ENCODE measurements at places on chromosomes 12 and 14.

GRCh38 chr12:121953695-121954094 is 35.3 kb downstream of the CFAP251 start:
- DNase-seq = no peak

- DNase-seq = peak; percentile 96
These were observed 43.1 kb downstream of the SOX5 start for GRCh38 chr12:23906329-23906728.

- peak; percentile 42 for DNase-seq
These were observed 256.5 kb upstream of the NPAS3 start for GRCh38 chr14:32682214-32682613.

DNA sequence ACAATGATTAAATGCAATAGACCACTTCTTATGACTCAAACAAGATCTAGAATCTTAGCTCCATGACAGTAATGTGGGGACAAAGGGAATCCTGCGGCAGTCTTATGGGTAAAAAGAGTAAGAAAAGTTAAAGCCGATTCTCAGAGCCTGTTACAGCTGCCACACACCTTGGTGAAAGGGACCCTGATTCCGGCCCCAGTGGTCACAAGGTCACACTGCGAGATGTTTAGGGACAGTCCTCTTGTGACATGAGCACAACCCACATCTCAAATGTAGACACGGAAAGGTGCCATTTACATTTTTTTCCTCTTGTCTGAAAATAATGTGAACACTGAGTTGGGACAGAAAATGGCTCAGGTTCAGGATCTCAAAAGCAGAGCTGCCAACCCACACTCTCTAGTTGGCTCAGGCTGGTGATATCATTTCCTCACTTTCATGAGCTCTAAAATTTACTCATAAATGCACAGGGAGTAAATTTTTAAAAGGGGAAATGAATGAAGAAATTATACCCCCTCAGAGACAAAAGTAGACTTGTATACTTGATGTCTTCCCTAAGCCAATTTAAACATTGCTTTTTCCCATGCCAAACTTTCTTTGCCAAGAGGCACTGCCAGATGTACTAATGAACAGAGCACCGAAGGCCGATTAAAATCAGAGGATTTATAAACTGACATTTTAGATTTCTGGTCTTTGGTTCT is 113.1 kb upstream of the OVCH1 start:
- peak; percentile 39 for DNase-seq

DNA sequence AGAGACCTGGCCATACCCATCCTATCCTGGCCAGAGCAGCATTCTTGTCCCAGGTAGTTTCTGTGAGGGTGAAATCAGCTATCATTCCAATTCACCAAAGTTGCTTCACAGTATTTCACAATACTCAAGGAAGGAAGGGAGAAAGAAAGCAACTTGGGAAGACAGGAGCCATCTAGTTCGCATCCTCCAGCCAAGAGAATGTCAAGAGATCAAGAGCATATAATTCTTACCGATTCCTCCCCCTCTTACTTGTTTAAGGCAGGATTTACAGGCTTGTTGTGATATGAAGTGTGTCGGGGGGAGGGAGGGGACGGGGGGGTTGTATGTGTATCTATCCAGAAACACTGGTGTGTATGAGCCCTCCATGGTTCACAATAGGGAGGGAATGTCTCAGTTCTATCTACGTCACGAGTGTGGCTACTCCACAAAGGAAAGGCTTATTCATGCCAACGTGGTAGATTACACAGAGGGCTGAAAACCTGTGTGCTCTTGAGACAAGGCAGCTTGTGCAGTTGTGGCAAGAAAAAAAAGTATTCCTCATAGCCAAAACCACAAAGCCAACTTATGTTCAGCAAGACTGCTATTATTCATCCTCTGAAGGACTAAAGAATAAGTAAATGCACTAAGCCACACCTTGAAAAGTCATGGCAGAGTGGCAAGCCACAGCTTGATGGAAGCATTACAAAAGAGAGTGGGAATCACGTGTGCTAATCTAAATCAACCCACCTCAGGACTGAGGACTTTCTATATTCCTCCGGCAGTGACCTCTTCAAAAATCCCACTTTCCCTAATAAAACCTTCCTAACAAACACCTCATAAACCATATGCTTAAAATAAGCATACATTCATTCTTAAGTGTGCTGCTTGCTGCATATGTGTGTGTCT is 35.0 kb downstream of the CORO1C start:
- peak; percentile 98 for DNase-seq

DNA sequence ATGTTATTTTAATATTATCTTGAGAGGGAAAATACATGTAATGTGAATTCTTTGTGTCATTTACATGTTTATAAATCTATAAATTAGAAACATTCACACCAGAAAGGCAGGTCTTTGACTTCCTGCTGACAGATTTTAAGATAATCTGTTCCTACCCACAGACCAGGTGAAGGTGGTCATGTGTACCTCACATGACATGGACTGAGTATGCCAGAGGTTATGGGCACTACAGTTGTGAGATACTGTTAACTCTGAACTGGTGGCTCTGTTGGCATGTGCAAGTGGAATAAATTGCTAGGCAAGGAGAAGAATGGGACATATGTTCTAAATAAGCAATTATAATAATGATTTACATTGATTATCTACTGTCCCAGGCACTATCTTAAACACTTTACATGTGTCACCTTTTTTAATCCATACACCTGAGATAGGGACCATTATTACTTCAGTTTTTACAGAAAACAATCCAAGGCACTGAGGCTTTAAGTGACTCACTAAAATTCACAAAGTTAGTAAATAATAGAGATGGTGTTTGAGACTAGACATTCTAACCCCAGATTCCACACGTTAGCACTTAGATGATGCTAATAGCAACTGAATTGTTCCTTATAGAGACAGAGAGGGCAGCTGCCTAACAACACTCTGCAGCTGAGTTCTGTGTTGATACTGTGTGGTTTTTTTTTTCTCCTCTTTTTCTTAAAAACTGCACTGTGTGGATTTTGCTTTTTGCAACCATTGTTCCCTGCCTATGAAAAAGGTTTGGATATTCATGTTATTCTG is 23.8 kb downstream of the SLC16A7 start:
- no peak for DNase-seq

GRCh38 chr14:104350463-104351185 is 212.2 kb downstream of the KIF26A start:
- DNase-seq = no peak

GRCh38 chr12:45284096-45284901 is 68.4 kb downstream of the ANO6 start:
- peak; percentile 78 for DNase-seq

DNA sequence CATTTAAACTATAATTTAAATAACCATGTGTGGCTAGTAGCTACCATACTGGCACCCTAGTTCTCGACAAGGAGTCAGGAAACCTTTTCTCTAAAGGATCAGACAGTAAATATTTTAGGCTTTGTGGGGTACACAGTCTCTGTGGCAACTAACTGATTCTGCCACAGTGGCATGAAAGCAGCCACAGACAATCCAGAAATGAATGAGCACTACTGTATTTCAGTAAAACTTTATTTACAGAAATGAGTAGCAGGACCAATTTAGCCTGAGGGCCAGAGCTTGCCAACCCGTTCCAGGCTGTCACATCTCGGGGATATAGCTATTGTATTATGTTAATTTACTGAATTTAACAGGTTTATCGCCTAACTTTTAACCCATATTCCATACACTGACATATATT is 278.7 kb downstream of the ITPR2 start:
- DNase-seq = no peak

- DNase-seq = no peak
These were observed 1.7 kb downstream of the TUBA1B start for GRCh38 chr12:49129332-49130150.

GRCh38 chr14:99654235-99654985 is 9.5 kb downstream of the HHIPL1 start:
- DNase-seq = peak; percentile 88

- no peak for DNase-seq
These were observed 158.9 kb upstream of the AMIGO2 start for GRCh38 chr12:47238669-47239114.

DNA sequence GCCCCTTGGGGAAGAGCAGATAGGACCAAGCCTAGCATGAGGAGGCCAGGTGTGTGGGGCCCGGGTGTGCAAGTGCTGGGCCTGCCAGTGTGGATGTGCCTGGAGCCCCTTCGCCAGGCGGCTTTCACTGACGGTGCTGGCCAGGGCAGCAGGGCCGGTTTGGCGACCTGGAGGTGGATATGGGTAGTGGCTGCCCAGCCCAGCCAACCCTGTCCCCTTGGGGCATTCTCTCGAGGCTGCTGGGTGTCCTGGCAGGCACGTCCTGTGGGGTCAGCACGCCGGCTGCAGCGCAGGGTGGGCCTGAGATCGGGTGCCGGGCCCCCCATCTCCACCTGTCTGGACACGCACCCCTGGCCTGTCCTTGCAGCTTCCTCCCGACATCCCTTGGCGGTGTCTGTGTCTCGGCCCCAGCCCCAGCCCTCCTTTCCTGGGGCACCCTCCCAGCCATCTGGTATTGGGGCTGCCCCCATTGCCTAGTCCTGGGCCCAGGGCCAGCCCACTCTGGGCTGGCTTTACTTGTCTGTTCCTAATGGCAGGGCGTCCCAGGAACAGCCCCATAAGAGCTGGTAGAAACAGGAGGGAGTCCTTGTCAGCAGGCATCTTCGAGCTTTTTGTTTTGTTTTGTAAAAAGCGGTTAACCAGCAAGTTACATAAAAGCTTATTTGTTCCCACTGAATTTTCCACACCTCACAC is 7.2 kb upstream of the CRIP2 start:
- no peak for DNase-seq

DNA sequence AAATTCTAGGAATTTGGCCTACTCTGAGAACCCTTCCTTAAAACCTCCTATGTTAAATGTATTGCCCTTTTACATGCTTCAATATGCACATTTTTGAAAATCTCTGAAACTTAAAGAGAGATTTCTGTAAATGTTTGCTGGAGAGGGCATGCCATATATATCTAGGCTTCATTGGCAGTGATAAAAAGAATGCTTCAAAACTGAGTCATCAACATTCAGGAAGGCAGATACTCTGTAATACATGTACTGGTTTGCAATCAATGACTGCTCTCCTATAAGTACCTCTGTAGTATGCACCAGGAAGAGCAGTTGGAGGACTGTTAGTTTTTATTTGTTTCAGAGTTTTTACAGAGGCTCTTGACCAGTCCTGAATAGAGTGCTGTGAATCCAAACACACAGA is 739.9 kb downstream of the SLC16A7 start:
- DNase-seq = peak; percentile 38

DNA sequence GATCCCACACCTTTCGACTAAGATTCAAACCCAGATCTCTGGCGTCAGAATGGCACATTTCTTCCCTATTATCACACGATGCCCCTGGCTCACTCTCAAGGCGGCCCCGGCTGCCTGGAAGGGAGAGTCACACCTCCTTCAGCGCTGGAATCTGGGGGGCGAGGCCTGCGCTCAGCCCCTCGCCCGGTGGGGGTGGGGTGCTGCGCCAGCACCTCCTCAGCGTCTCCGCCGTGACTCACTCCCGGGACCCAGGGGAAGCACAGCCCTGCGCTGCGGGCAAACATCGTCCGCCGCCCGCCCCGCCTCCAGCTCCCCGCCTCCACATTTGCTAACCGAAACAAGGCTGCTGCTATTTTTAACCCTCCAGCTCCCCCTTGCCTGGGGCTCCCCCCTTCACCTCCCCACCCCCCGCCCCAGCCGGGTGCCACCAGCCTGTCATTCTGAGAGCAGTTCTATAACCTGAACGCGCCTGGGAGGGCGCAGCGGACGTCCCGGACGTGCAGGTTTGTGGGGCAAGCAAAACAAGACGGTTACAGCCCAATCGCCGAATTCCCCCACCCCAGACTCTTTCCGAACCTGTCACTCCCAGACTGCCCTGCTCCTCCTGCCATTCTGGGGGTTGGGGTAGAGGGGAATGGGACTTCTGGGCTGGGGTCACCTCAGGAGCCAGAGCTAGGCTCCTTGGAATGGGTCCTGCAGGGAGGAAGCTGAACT is 6.7 kb downstream of the HDAC7 start:
- DNase-seq = peak; percentile 98

- DNase-seq = no peak
These were observed 146.6 kb downstream of the ANO2 start for GRCh38 chr12:5798242-5799015.

GRCh38 chr14:90627478-90627877 is 188.8 kb downstream of the TTC7B start:
- DNase-seq = no peak

GRCh38 chr12:95629392-95629791 is 78.1 kb upstream of the USP44 start:
- no peak for DNase-seq

DNA sequence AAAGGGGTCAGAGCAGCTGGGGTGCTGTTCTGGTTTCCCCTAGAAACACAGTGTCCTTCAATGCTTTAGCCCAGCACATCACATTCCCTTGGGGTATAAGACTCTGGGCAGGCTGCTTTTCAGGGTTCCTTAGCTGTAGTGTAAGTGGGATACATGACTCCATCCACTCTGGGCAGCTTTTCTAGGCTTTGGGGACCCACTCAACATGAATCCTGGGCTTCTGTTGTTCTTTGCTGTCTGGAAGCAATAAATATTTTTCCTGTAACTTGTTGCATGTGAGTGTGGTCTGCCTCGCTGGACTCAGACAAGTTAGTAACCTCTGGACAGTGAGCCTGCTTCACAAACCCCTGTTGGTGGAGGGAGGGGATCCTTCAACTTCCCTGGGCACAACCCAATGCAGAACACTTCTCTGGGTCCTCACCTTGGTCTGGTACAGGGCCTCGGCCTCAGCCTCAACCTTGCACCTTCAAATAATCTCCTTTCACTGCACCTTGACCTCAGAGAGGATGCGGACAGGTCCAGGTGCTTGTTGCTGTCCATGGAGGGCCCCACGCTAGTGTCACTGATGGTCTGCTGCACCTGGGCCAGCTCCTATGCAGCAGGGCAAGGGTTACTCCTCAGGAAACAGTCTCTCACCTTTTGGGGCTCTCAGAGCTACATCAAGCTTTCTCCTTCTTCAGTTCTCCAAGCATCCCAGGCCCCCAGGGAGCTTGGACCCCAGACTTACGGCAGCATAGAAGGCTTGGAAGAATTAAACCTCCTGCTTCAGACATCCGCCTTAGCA is 13.5 kb upstream of the KRT73 start:
- DNase-seq = no peak

GRCh38 chr12:53659571-53659981 is 16.3 kb downstream of the ATP5MC2 start:
- no peak for DNase-seq

- no peak for DNase-seq
These were observed 22.1 kb downstream of the FOXN3 start for GRCh38 chr14:89394972-89395371.

DNA sequence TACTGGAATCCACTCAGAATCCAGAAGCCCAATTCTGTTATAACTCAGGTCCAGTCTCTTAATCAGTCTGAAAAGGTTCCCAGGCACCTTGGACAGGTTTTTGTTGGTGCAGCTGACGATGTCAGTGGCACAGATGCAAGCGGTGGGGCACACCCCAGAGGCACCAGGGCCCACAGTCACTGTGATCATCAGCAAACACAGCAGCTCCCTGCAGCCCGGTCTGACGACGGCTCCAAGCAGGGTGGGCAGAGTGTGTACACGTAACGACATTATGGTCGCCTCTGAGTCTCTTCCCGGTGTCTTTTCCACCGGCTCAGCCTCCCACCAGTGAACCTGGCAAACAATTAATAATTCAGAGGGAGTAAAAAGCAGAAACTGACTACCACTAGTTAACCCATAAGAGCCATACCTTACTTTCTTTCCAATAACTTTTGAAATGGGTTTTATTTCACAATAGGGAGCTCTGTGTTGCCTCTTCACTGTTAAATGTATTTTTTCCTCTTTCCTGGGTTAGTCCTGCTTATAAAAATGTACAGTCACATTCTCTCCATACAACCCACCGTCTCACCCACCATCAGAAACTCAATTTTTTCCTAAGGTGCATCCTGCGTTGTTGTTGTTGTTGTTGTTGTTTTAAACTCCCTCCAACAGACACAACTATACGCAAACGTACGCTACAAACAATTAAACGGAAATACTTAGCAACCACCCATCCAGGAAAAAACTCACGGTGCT is 521 bp upstream of the PCED1B start:
- DNase-seq = peak; percentile 61

Measured in astrocyte of the hippocampus (primary cell).